ENCODE measurements at places on chromosomes 16 and 17.

GRCh38 chr17:49907279-49907678, 59.4 kb upstream of the TAC4 start:
- no peak for DNase-seq

- no peak for DNase-seq
Measured at GRCh38 chr16:30366511-30366910, 3.8 kb downstream of the TBC1D10B start.

- no peak for DNase-seq
Measured at GRCh38 chr16:3858801-3859200, 21.7 kb downstream of the CREBBP start.

- DNase-seq, result no peak
Measured at GRCh38 chr17:48021934-48022333, 15.7 kb downstream of the COPZ2 start.

GRCh38 chr17:73719588-73720071, 75.4 kb upstream of the SDK2 start:
- no peak for DNase-seq

- DNase-seq, result peak; percentile 49
Measured at GRCh38 chr16:30186444-30186781, 3.0 kb downstream of the CORO1A start.

DNA sequence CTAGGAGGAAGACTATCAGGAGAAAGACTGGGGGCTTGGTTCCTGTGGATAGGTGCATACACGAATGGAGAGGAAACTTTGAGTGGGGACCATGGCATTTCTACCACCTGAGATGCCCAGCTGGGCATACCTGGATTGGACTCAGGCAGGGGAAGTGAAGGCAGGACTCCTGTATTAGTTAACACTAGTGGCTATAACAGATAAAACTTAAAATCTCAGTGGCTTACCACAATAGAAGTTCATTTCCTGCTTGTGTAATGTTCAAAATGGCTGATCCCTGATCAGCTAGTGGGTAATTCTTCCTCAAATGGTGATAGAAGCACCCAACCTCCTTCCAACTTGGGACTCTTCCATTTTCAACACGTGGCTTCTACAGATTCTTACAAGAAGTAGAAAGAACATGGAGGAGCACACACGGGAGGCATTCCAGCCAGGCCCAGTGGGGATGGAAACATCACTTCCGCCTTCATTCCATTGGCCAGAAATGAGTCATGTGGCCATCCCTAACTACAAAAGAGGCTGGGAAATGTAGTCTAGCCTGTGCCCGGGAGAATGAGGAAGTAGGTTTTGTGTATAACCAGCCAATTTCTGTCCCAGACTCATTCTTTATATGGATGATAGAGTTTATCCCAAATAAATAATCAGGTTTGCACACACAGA, 112.1 kb downstream of the UTP18 start:
- peak; percentile 80 for DNase-seq

GRCh38 chr17:18958611-18959010, 6.6 kb downstream of the SLC5A10 start:
- no peak for DNase-seq

DNA sequence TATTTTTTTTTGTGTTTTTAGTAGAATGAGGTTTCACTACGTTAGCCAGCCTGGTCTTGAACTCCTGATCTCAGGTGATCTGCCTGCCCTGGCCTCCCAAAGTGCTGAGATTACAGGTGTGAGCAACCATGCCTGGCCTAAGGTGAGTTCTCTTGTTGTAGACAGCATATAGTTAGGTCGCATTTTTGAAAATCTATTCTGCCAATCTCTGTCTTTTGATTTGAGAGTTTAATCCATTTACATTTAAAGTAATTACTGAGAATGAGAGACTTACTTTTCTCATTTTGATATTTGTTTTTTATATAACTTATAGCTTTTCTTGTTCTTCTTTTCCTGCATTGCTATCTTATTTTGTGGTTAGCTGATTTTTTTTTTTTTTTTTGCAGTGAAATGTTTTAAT, 6.3 kb upstream of the PRKCB start:
- DNase-seq, result no peak

- DNase-seq, result no peak
Measured at GRCh38 chr17:76497979-76498875, 3.0 kb downstream of the RHBDF2 start.

- DNase-seq, result no peak
Measured at GRCh38 chr17:77742579-77742978, 215.9 kb upstream of the TNRC6C start.

GRCh38 chr17:28293994-28294393, 25.0 kb upstream of the TMEM97 start:
- DNase-seq, result no peak

DNA sequence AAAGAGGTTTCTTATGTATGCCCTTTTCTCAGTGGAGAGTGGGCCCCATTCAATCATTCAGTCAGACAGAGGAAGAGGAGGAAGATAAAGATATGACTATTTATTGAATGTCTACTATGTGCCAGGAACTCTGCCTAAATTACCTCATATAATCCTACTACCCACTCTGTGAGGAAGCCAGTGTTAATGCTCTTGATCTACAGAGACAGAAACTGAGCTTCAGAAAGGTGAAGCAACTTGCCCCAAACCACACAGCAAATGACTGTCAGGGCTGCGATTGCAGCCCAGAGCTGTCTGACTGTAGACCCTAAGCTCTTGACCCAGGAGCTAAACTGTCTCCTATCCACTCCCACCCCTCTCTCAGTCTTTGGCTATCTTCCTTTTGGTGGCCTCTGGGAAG, 8.4 kb downstream of the SRCIN1 start:
- DNase-seq, result no peak

DNA sequence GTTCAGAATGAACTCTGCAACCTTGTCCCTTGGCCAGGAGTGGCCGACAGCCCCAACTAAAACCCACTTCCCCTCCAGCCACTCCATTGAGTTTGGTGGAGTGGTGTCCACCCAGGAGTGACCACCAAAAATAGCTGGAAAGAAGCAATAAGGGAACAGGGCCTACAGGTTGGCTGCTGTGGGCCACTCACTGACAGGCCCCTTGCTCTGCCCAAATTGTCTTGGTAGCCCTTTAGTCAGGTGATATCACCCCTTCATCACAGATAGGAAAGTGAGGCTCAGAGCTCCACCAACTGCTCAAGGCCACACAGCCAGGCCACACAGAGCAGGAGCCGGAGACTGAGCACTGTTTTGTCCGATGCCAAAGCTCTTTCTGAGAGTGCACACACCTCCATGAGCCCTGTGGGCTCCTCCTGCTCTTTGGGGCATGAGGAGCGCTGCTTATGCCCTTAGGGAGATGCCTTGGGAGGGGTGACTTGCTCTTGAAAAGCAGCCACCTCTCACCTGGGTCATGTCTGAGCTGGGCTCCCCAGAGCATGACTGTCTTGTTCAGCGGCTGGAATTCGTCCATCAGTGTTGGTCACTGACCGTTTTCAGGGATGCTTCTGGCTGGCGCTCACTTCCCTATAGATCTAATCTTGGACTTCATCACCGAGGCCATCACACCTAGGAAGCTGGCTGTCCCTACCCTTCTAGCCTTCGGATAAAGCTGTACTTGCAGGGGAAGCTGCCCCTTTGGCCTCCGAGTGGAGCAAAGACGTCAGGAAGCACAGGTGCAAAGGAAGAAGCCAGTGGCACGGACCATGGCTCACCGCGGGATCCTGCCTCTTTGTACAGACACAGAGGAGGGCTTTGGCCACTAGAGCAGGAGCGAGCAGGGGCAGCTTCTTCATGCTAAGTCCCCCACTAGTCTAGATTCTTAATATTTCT, 186.0 kb upstream of the ZNF469 start:
- DNase-seq, result no peak

DNA sequence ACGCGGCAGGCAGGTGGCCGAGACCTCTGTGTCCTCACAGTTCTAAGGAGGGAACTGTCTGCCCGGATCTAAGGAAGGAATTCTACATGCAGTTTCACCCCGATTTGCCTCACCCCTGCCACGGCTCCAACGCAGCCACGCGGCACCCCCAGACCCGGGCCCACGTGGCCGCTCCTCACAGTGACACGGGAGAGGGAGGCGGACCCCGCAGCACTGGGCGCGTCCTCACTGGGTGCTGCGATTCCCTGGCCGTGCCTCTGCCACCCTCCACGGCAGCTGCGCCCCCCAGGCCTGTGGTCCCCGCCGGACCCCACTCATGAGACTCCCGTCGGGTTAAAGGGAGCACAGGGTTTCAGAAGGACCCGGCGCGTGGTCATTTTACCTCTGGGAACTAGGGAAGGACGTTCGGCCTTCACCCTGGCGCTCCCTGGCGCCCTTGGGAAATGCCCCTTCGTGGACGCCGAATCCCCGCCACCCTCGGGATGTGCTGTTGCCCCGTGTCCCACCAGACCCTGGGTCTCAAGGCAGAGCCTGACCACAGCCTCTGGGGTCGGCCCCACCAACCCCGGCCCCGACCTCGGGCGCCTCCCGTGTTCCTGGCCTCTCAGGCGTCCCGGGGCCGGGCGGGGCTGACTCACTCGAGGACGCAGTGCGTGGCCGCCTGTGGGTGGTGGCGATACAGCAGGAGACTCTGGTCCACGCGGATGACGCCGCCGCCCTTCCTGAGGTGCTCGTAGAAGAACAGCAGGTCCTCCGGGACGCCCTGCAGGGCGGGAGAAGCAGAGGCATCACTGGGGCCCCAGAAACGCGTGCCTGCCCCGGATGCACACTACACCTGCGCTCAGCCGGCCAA, 118.8 kb upstream of the METRNL start:
- DNase-seq, result no peak

- peak; percentile 84 for DNase-seq
Measured at GRCh38 chr17:73308017-73308823, 3.6 kb downstream of the CDC42EP4 start.

- no peak for DNase-seq
Measured at GRCh38 chr16:82954224-82954929, 327.6 kb downstream of the CDH13 start.

DNA sequence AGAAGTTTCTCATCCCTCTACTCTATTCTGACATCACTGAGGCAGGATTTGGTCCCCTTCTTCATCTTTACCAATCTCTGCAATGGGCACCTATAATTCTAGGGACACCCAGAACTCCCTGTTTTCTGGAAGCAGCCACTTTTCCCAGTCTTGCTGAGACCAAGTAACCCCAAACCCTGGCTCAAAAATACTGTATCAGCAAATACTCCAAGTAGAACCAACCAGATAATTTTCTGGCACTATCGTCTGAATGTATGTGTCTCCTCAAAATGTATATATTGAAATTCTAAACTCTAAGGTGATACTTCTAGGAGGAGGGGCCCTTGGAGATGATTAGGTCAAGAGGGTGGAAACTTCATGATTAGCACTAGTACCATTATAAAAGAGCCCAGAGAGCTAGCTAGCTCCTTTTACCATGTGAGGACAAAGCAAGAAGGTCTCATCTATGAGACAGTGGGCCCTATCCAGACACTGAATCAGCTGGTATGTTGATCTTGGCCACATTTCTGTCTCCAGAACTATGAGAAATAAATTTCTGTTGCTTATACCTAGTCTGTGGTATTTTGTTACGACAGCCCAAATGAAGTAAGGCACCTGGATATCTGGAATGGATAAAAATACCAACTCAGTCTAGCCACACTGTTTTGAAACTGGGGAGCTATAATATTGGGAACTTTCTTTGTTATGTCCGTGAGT, 464.4 kb downstream of the CDH11 start:
- no peak for DNase-seq

DNA sequence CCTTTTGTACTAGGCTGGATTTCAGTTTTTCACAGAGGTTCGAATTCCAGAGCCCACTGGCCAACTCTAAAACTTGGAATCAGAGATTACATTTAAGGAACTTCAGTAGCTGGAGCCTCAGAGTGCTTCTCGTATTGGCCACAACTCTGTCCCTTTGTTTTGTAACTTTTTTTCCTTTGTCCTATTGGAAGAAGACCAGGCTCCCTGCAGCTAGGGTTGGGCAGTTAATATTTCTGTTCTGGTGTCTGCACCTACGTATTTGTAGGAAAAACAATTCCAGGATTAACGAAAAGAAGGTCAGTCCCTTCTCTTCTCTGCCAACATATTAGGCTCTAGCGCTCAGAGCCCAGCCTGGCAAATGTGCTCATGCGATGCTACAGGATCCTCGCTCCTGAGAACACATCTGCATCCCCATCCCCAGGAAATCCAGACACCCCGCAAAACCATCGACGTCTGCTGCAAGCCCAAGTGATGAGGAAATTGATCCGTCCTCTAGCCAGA, 1.9 kb downstream of the CDH11 start:
- no peak for DNase-seq

- no peak for DNase-seq
Measured at GRCh38 chr17:1423456-1424135, 23.6 kb upstream of the YWHAE start.

DNA sequence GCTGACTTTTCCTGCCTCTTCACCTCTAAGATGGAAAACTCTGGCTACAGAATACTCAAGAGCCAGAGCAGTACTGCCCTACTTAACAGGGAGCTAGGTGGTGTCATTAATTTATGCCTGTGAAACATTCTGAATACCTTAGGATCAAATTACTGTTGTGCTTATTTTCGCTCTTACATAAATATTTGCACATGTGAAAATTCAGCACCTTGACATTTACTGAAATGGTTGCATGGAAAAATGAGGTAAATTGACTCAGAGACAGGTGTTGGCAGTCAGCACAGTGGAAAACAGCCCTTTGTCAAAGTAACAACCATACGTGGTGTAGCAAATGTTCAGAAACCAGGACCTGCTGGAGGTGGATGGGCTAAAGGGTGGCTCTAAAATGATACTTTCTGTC, 193.6 kb downstream of the CDH8 start:
- no peak for DNase-seq

GRCh38 chr17:67285360-67285759, 40.4 kb upstream of the HELZ start:
- no peak for DNase-seq
